ENCODE measurements at places on chromosomes 2 and 18. TPM values are rescaled to one million over a fixed set of nuclear protein-coding genes. Genes with fewer than 3 reads are reported as not detected.
A peak's percentile ranks its signal among the peaks of the same experiment; 100 is the strongest.

DNA sequence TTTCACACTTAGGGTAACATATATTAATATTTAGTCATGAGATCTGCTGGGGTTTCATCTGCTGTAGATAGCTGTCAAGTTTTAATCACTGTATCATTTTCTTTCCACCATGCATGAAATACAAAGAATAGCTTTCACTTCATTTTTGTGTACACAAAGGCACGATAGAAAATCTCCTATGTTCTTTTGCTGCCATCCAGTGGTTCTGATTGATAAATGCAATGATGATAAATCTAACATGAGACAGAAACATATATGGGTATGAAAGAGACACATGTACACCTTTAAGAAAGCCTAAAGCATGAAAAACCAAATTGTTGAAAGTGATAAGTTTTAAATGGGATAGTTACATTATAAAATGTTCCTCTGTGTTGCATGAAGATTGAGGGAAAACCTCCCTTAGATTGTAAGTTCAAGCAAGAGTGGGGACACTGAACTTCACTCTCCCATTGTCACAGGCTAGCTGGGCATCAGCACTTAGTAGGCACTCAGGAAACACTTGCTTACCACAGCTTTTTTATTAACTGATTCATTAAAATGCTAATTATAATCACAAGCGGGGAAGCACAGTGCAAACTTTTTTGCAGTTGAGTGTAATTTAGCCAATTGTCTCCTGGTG is 31.2 kb downstream of the C1D start:
- no peak overlapping the region for H3K4me3 ChIP-seq
- peak; percentile 84 for DNase-seq
- no peaks in the 10 kb centered on the region for H3K27me3 ChIP-seq
- no peaks in the 10 kb centered on the region for H3K36me3 ChIP-seq
- no peaks in the 10 kb centered on the region for H3K4me1 ChIP-seq

GRCh38 chr2:189851174-189851826 is 67.0 kb downstream of the PMS1 start:
- no peak overlapping the region for H3K27ac ChIP-seq
- no peak for DNase-seq
- H3K4me1 ChIP-seq: no peaks in the 10 kb centered on the region
- no peaks in the 10 kb centered on the region for H3K27me3 ChIP-seq
- H3K4me3 ChIP-seq: no peak overlapping the region

RTP5 gene
- total RNA-seq: not detected

DNA sequence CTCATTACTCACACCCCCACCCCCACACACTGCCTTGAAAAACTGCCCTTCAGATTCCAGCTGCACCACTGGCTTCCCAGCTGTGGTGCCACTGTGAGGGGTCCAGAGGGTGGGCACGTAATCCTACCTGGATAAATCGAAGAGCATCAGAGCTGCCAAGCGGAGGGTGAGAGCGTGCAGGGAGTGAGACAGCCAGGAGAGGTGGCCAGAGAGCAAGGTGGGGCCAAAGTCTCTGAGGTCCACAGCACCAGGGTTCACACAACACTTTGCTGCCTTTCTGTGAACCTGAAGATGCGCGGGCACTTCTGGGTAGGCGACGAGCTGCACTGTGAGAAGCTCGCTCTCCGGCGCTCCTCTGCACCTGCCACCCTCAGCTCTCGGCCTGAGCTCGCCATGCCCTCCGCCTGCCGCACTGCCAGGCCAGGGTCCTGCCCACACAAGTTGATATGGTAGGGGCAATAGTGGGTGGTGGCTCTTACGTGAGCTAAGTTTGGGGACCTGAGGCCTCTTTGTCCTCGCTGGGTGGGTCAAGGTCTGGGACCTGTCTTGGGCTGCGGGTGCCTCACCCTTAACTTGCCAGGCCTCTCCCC is 83.9 kb downstream of the MARCO start:
- H3K4me1 ChIP-seq: no peaks in the 10 kb centered on the region
- no peak overlapping the region for H3K27ac ChIP-seq
- H3K36me3 ChIP-seq: no peaks in the 10 kb centered on the region
- no peak overlapping the region for H3K4me3 ChIP-seq
- H3K27me3 ChIP-seq: no peaks in the 10 kb centered on the region

DNA sequence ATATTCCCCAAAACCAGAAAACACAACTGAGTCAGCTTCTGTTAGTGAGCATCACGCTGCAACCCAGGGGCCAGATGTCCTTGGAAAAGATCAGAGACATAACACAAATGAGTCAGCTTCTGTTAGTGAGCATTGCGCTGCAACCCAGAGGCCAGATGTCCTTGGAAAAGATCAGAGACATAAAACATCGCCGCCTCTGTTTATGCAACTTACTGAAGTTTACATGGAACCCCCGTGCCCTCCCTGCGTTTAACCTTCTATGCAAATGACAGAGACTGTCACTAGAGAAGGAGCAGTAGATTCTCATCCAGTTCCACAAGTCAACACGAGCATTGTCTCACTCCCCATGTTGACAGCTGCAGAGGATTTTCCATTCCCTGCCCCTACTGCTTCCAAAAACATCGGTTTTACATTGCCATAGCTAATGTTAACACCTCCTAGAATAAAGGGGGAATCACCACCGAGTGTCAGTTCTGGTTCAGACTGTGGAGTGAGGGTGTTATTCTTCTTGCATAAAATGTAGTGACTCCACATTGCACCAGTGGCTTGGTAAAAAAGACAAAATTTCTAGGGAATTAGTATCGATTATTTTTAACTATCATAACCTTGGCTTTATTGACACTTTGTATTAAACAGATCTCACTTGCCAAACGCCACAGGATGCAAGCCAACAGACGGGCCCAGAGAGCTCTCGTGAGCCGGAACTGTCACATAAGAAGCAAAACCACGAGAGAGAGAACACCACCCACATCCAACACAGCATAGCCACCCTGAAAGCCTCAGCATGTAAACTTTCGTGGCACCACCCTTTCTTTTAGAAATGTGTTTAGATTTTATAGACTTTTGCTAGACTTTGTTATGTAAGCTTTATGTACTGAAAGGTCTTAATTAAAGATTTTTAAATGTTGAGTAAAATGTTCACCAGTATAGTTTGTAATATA is 87.7 kb downstream of the SH3YL1 start:
- H3K27me3 ChIP-seq: no peaks in the 10 kb centered on the region
- H3K36me3 ChIP-seq: no peaks in the 10 kb centered on the region
- H3K4me3 ChIP-seq: no peak overlapping the region
- peak; percentile 25 for DNase-seq
- H3K4me1 ChIP-seq: peaks cover 14% of the 10 kb centered on the region

PAX8 gene
- total RNA-seq: 5.9 TPM

UGT1A6 gene
- 0.63 TPM for total RNA-seq

DNA sequence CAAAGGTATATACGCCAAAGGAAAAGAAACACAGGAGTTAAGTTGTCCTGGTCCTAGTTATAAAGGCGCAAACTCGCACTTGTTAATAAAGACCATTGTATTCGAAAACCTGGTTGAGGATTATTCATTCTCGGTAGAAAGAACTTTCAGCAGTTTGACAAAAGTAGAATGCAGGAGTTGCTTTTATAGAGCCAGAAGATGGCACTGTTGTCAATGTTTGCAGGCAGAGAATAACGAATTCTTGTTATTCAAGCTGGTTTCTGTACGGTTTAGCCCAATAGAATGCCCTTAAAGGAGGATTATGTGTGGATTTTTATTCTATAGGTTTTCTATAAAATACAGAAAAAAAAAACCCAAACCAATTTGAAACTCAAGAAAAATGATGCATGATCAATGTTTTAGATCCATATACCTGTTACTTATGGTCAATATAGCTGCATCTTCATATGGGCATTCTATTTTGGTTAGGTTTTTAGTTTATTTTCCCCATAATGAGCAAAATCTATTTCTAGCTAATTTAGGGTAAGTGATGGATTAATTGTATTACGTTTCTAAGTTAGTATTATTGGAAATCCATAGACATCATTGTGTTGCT is 510.3 kb downstream of the PLCL1 start:
- no peaks in the 10 kb centered on the region for H3K36me3 ChIP-seq
- H3K4me3 ChIP-seq: no peak overlapping the region
- peak; percentile 19 for DNase-seq
- H3K27me3 ChIP-seq: peaks cover 3% of the 10 kb centered on the region
- no peaks in the 10 kb centered on the region for H3K4me1 ChIP-seq

ECEL1 gene
- 0.09 TPM for total RNA-seq

TDRD15 gene
- not detected for total RNA-seq

TEX261 gene
- 55.8 TPM for total RNA-seq

INPP5D gene
- total RNA-seq: 26.1 TPM

- no peak overlapping the region for H3K27ac ChIP-seq
- no peaks in the 10 kb centered on the region for H3K36me3 ChIP-seq
- no peaks in the 10 kb centered on the region for H3K4me1 ChIP-seq
These were observed 805.6 kb upstream of the ZEB2 start for GRCh38 chr2:145325485-145325884.

MERTK gene
- total RNA-seq: 24.7 TPM

NDUFB3 gene
- total RNA-seq: 46.2 TPM

DNA sequence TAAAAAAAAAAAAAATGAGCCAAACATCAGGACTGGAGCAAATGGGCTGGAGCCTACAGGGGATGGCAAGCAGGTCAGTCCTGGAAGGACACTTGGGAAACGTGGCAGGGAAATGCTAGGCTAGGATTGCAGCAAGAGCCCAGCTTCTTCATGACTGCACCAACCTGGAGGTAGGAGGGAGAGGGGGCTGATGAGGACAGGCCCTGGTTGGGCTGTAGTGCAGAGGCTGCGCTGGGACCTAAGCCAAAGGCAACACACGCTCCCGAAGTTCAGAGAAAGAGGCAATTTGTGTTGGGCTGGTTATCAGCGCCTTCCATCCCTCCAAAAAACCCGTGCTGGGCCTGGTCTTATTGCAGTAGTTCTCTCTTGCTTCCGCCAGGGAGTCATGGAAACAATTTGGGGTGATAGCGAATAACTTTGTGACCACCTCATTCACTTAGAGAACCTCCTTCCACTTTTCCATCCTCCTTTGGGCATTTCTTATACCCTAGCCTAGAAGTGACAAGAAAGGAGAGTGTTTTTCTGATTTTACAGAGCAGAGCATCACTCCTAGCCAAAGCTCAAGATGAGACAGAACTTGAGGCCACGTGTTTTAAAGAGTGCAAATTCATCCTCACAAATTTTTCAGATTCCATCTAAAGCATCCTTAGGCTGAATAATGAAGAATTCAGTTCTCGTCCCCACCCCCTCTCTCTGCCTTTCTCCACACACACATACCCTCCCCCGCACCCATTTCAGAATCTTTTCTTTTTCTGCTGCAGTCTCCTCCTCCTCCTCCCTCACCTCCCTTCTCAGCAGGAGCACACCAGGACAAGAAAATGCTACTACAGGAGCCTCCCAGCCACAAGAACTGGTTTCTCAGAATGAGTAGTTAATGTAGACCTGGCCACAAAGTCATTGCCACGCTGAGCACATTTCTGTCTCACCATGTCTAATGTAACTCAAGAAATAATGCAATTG is 82.5 kb upstream of the STPG4 start:
- no peaks in the 10 kb centered on the region for H3K36me3 ChIP-seq
- H3K27me3 ChIP-seq: no peaks in the 10 kb centered on the region
- DNase-seq: peak; percentile 85
- H3K27ac ChIP-seq: no peak overlapping the region

DNA sequence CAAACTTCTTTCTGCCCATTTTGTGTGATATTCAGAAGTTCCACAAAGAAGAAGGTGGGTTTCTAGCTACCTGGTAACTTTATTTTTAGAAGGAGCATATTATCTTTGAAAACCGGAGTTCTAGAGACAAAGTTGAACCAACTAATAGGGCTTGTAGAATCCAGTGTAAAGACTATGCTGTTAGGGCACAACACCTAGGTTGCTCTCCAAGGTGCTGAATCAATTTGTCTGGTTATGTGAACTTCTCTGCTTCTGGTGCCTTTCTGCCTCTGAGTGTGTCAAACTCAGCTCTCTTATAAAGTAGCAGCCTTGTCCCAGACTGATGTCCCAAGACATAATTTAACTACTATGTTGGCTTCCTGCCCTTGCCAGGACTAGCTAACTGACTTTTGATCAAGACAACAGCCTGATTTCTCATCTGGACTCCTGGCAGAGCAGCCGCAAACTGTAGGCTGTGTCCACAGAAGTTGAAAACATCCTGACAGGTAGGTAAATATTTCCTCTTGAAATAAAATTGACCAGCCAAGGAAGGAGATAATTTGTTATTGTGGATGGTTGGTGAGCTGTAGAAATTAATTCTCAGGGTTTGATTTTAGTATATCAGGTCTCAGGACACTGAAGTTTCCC is 119.4 kb downstream of the CYRIA start:
- H3K27me3 ChIP-seq: no peaks in the 10 kb centered on the region
- no peak overlapping the region for H3K4me3 ChIP-seq
- no peaks in the 10 kb centered on the region for H3K36me3 ChIP-seq
- no peak overlapping the region for H3K27ac ChIP-seq

- no peaks in the 10 kb centered on the region for H3K4me1 ChIP-seq
- H3K36me3 ChIP-seq: no peaks in the 10 kb centered on the region
- H3K27me3 ChIP-seq: no peaks in the 10 kb centered on the region
- no peak overlapping the region for H3K4me3 ChIP-seq
These were observed 286.4 kb downstream of the CDH19 start for GRCh38 chr18:66317243-66318090.

AP1S3 gene
- total RNA-seq: 14.2 TPM

ADD2 gene
- total RNA-seq: 3.0 TPM

- DNase-seq: no peak
- no peak overlapping the region for H3K27ac ChIP-seq
- peaks cover 7% of the 10 kb centered on the region for H3K4me1 ChIP-seq
These were observed 174.4 kb downstream of the SEPTIN10 start for GRCh38 chr2:109439390-109439786.

REEP1 gene
- total RNA-seq: 19.7 TPM

DNA sequence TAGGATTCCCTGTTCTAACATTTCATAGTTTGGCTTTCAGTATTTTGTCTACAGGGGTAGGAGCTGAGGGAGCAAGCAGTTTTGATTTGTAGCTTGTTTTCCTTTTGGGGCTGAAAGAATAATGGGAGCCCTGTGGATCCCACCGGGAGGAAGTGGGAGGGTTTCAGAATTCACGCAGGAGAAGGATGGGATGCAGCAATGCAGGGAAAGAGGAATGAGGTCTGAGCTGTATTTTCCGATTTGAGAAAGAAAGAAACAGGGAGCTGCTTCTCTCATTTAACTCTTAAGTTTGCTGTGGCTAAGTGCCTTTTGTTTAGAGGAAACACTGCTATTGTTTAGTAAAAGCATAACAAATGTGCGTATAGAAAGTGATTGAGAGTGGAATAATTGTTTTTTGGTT is 141.0 kb downstream of the ADCYAP1 start:
- H3K4me1 ChIP-seq: no peaks in the 10 kb centered on the region
- H3K4me3 ChIP-seq: no peak overlapping the region
- H3K27ac ChIP-seq: no peak overlapping the region
- H3K27me3 ChIP-seq: no peaks in the 10 kb centered on the region
- no peaks in the 10 kb centered on the region for H3K36me3 ChIP-seq
